GM13977 (cell line): ENCODE measurements at places on chromosomes 2 and 18.

DNA sequence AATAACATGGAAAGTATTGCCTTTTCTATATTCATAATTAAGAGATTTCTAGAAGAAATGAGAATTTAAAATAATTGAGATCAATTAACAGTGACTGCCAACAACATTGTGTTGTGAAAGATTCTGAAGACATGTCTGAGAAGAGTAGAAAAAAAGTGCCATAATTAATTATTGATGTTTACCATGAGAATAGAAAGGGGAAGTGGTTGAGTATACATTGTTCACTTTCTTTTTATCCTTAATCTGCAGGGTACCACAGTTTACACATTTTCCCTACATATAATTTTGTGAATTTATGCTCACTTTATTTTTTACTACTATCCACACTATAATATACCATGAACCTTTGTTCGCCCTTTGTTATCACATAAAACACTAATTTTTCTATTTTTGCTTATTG is 47.1 kb upstream of the UBE2E3 start:
- DNase-seq = no peak

- DNase-seq = no peak
Measured at GRCh38 chr2:135226961-135227360, 174.9 kb downstream of the RAB3GAP1 start.

- no peak for DNase-seq
Measured at GRCh38 chr2:240572141-240573031, 4.1 kb downstream of the RNPEPL1 start.

DNA sequence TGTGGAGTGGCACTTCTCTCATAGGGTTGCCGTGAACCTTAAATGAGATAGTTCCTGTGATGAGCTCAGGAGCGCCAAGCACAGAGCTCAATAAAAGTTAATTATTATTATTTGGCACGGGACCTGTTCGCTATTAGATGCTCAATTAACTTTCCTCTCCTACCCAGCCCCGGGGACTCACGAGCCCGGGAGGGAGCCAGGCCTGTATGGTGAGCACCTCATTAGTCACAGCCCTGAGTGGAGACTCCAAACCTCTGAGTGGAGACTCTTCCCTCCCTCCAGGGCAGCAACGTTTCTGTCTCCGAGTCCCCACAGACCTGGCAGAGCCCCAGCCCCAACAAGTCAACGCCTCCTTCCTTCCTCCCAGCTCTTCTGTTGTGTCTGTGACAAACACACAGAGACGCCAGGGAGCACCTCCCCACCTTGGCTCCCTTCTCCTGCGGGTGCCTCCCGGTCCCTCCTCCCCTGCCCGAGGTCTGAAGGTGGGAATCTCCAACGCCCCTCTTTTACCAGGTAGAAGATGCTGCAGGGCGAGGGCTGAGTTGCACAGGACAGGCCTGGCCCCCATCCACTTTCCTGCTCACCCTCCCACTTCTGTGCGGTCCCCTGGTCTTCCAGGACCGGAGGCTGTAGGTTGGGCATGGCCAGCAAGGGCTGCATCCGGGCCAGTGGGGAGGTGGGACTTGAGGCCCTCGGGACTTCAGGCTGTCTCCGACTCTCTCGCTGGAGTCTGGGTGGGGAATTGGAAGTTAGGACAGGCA is 52.7 kb upstream of the ODC1 start:
- DNase-seq = no peak

GRCh38 chr18:67080601-67081000 is 435.9 kb downstream of the DSEL start:
- no peak for DNase-seq

GRCh38 chr18:24176727-24177416 is 38.0 kb downstream of the CABYR start:
- peak; percentile 64 for DNase-seq
